Foreskin keratinocyte (primary cell): ENCODE measurements at places on chromosomes 5 and 9. TPM values are rescaled to one million over a fixed set of nuclear protein-coding genes. Genes with fewer than 3 reads are reported as not detected.

- DNase-seq, result no peak
Measured at GRCh38 chr9:137160716-137161557, 8.9 kb downstream of the LRRC26 start.

- peak; percentile 90 for DNase-seq
Measured at GRCh38 chr9:107755246-107755645, 265.7 kb upstream of the KLF4 start.

GRCh38 chr5:3789519-3790193 is 194.0 kb downstream of the IRX1 start:
- no peak for DNase-seq

DNA sequence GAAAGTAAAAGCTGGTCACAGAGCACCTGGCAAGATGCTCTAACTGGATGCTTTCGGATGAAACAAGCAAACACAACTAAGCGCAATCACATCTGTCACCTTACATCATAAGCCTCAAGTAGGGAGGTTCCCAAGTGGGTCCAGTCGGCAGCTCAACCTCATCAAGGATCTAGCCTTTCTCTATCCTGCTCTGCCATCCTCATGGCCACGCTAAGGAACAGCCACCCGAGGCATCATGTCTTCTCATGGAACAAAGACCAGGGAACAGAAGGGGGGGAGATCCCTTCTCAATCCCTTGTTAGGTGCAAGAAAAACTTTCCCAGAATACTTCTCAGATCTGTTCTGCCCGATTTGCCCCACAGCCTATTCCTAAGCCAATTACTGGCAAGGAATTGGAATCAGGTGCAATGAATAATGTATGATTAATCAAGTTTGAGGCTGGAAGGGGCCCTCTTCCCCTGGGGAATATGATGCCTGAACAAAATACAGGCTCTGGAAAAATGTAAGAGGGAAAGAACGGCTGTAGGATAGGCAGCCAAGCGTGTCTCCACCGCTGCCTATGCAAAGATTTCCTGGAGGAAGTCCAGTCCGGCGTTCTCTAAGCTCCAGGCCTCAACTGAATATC is 1.3 kb upstream of the HABP4 start:
- DNase-seq, result no peak

DNA sequence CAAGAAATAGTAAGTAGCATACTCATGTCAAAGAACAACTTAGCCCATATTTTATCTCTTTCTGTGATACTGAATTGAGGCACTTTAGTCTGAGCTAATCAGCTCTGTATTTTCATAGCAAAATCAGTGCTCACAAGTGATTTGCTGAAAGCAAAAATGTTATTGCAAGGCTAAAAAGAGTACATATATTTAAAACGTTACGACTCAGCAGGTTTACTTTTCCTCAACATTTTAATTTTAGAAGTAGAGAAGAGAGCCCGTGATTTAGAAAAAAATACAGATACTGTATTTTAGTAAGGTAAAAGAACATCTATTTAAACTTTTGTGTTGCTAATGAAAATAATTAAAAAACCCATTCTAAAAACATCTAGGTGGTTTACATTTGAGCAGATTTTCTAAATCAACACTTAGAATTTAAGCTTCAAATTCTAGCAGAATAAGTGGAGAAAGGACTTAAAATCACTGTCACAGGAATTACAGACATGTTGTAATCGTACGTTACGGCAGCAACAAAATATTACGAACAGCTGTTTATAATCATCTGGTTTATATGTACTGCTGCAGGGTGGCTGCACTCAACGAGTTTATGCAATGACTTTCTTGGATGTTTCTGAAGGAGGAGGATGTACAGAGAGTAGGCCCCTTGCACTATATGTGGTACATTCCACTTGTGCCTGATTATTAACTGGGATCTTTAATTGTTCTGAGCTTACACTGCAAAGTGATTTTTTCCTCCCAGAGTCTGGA is 20.1 kb downstream of the SREK1 start:
- no peak for DNase-seq

DNA sequence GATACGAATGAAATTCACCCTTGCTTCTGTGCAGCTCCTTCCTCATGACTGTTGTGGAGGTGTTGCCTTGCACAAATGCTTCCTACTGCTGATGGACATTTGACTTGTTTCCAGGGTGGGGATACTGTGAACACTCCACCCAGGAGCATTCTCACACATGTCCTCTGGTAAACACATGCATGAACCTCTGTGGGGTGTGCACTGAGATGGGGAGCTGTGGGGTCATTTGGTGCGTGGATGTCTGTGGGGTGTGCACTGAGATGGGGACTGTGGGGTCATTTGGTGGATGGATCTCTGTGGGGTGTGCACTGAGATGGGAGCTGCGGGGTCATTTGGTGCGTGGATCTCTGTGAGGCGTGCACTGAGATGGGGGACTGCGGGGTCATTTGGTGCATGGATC is 72.9 kb upstream of the IRX4 start:
- no peak for DNase-seq

DNA sequence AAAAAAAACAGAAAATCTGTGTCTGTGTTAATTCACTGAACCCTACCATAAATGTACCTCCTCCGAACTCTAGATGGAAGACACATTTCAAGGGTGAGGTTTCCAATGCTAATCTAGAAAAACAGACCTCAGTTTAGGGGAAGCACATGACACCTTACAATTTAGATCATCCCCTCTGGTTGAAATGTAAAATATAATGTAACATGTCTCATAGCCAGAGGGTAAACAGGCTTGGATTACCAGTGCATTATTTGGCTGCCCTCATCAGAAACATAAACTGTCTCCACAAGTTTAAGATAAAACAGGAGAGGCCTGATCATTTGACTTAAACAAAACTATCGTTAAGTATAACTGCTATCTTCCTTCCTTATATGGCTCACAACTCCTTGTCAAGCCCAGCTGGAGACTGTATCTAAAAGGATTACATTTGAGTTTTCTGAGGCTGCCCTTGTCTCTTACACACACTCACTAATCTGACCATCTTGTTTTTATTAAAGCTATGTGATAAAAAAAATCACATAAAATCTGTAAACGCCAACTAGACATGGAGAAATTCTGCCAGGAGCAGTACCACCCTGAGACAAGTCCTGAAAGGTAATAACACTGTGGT is 105.7 kb downstream of the LURAP1L start:
- no peak for DNase-seq

DNA sequence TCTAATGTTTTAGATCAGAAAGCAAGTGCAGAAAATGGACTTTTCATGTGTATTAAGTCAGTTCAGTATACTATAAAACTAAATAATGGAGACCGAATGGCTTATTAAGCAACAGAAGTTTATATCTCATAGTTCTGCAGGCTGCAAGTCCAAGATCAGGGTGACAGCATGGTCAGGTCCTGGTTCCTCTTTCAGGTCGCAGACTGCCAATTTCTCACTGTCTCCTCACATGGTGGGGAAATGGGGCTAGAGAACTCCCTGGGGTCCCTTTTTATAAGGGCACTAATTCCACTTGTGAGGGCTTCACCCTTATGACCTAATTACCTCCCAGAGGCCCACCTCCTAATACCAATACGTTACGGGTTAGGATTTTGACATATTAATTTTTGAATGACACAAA is 48.7 kb downstream of the RICTOR start:
- DNase-seq, result no peak

GRCh38 chr5:56693220-56693579 is 122.1 kb upstream of the MAP3K1 start:
- DNase-seq, result no peak

GRCh38 chr5:1314564-1314982 is 19.7 kb upstream of the TERT start:
- no peak for DNase-seq

- DNase-seq, result no peak
Measured at GRCh38 chr9:26745111-26745510, 147.5 kb downstream of the CAAP1 start.

The DAB2IP gene
- total RNA-seq, result 26.5 and 26.6 TPM in 2 replicates

The SEMA6A gene
- total RNA-seq, result 0.34 and 0.49 TPM in 2 replicates

The IFNK gene
- total RNA-seq, result 55.8 and 72.0 TPM in 2 replicates

The INSL6 gene
- not detected in 2 replicates for total RNA-seq

The SYNPO gene
- 8.8 and 10.1 TPM in 2 replicates for total RNA-seq

The CORO2A gene
- 37.0 and 39.3 TPM in 2 replicates for total RNA-seq

The SCGB3A2 gene
- total RNA-seq, result not detected in 2 replicates

The DNM1 gene
- 0.74 and 1.4 TPM in 2 replicates for total RNA-seq

The ERP44 gene
- total RNA-seq, result 19.8 and 23.6 TPM in 2 replicates

The ANKRD18B gene
- total RNA-seq, result 10.9 and 11.5 TPM in 2 replicates

The WNK2 gene
- 0.04 and 0.14 TPM in 2 replicates for total RNA-seq

The STKLD1 gene
- total RNA-seq, result 0.24 and 0.49 TPM in 2 replicates
